ENCODE measurements at places on chromosomes 2 and 18.

- DNase-seq = peak; percentile 19
These were observed 22.0 kb downstream of the SAG start for GRCh38 chr2:233329489-233330135.

GRCh38 chr2:63878486-63878885 is 36.8 kb downstream of the UGP2 start:
- DNase-seq = no peak

DNA sequence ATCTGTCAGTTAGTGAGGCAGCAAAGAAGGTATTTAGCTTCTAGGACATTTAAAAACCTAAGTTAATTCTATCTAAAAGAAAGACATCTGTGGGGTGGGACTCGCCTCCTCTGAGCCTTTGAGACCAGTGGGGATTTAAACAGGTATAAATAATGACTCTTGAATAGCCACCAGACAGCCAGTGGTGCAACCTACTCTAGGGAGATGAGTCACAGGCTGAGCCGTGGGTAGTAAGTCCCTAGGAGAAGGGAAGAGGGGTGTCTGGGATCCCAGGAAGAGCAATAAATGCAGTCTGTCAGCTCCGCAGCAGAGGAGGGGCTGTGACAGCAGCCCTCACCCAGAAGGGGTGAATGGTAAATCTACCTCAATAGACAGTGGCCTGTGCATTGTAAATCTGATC is 43.1 kb upstream of the GALNT3 start:
- no peak for DNase-seq

DNA sequence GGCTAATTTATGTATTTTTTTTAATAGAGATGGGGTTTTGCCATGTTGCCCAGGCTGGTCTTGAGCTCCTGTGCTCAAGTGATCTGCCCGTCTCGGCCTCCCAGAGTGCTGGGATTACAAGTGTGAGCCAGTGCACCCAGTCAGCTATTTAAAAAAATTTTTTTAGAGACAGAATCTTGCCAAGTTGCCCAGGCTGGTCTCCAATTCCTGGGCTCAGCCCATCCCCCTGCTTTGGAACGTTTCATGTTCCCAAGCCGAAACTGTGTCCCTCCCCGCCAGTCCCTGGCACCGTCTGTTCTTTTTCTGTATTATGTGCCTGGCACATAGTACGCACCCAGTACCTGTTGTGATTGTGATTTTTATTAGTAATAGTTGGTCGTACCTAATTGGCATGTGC is 63.1 kb upstream of the MGAT5 start:
- no peak for DNase-seq

GRCh38 chr2:155695505-155695904 is 637.0 kb downstream of the NR4A2 start:
- no peak for DNase-seq

DNA sequence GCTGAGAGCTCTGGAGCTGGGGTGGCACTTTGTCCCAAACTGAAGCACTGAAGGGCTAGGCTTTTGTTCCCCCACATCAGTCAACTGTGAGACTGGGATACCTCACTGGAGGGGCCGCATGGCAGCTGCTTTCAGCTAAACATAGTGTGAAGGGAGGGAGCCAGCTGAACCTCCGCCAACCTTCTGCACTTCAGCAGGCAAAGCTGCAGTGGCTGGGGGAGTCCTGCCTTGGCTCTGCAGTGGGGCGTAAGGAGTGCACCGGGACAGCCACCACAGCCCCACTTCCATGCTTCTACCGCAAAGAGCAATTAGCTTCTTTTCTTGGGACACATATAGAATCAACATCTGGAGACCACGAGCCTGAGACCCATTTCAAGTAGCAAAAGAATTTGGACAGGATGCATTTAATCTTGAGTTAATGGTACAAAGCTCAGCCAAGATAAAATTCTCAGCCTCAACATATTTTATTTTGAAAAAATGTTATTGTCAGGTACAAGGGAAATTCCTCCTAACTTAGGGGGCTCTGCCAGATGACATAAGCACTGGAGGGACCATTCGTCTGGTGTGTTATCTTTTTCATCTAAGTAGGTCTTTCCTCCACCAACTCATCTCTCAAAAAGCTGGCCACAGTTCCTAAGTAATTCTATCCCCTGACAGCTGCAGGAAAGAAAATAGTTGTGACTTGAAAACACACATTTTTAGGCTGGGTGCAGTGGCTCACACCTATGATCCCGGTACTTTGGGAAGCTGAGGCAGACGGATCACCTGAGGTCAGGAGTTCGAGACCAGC is 25.6 kb upstream of the MYCN start:
- DNase-seq = no peak

DNA sequence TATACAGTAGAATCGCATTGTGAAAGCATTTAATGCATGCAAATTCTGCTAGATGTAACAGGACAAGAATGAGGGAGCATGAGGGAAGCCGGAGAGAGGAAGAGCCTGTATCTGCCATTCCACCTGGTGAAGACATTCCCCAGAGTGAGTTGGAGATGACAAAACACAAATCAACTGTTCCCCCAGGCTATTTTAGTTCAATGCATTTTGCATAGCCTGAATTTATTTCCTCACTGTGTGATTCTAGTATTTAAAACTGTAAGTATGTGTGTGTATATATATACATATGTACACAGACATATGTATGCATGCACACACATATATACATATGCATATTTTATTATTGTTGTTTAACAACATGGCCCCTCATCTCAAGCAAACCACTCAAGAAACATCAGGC is 54.7 kb downstream of the CCDC68 start:
- no peak for DNase-seq

DNA sequence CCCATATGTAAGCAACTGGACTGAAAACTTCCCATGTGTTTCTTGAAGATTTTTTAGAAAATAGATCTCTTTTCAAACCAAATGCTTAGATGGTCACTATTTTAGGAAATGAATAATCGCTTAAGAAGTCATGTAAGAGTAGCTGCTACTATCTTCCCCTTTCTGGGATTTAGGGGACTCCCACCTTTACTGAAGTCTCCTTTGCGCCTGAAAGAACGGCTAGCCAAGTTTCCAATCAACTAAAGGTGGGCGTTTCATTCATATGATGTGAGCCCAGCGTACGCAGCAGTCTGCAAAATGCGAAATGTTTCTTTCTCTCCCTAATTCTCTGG is 1.1 kb downstream of the DIPK1C start:
- DNase-seq = no peak

DNA sequence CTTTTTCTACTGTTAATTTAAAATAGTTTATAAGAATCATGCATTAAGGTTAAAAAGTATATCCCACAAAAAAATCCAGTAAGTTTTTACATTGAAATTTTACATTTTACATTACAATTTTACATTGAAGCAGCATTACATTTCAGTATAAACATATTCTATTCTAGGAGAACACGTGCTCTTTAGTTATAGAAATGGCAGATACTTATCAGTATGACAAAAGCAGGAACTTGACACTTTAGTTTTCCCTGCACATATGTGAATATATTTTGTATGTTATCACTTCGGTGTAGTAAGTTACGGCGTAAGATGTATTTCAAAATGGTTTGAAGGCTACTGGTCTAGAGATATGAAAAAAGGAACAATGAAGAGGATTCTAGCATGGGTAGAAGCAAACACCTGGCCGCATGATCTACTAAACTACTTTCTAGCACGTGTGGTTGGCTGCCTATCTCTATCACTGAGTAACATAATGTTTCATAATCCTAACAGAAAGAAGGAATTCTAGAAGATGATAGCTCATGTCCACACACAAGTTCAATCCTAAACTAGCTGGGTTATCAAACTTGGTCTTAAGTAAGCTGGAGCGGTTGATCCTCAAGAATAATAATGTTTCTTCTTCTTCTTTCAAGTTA is 5.4 kb downstream of the IMMT start:
- no peak for DNase-seq

- DNase-seq = no peak
These were observed 24.8 kb downstream of the SH3BP4 start for GRCh38 chr2:234976479-234977227.

- no peak for DNase-seq
These were observed 4.0 kb upstream of the RTN4 start for GRCh38 chr2:55054106-55054875.

- no peak for DNase-seq
These were observed 241.6 kb downstream of the NEDD4L start for GRCh38 chr18:58285449-58286130.

- DNase-seq = no peak
These were observed 110.7 kb downstream of the XRCC5 start for GRCh38 chr2:216219861-216220260.

DNA sequence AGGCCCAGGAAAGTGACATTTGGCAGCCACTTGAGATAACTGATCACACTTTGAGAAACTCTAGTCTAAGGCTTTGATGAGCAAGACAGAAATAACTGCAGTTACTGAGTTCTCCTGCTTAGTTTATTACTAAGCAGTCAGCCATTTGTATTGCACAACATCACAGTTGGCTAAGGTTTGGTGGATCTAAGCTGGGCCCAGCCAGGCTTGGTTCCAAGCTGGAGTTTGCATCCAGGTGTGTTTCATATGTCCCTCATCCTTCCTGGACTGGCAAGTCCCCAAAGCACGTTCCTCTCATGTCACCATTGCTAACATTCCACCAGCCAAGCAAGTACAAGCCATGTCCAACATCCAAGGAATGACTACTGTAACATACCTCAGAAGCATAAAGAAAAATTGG is 71.3 kb upstream of the ZNF532 start:
- DNase-seq = no peak

GRCh38 chr18:27954226-27954625 is 222.7 kb downstream of the CDH2 start:
- DNase-seq = no peak

DNA sequence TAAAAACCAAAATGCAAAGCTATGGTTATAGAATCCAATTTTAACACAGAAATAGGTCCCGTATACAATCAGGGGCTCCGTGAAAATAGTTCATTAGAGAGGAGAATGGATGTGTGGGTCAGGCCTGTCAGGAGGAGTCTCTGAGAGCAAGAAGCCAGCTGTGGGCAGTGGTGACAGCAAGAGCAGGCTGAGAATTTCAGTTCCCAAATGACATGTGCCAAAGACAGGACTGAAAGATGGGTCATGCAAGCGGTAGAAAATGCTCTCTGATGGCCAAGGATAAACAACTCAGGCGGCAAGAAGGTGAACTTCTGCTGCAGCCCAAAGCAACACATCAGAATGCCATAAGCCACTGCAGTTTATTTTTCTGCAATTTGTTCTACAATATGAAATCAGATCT is 100.4 kb downstream of the CCDC141 start:
- DNase-seq = no peak

GRCh38 chr18:48835745-48836170 is 115.0 kb downstream of the SMAD7 start:
- DNase-seq = no peak

DNA sequence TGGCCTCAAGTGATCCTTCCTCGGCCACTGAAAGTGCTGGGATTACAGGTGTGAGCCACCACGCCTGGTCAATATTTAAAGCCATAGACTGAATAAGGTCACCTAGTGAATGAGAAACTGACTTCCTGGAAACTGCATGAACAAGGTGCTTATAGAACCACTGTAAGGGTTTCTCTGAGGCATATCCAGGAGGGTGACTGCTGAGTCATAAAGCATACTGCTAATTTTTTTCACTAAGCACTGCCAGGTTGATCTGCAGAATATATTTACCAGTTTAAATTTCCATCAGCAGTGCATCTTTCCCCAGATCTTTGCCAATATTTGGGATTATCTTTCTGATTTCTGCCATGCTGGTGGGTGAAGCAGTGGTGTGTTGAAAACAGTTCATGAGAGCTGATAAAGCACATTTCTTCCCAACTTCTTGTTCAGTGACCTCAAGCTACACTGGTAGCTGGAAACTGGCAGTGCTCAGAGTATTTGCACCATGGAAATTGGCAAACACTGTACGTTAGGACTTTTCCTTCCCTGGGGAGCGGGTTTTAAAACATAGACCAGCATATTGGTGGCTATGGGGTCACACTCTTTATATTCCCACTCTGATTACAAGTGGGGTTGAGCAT is 4.2 kb upstream of the CLIP4 start:
- no peak for DNase-seq

DNA sequence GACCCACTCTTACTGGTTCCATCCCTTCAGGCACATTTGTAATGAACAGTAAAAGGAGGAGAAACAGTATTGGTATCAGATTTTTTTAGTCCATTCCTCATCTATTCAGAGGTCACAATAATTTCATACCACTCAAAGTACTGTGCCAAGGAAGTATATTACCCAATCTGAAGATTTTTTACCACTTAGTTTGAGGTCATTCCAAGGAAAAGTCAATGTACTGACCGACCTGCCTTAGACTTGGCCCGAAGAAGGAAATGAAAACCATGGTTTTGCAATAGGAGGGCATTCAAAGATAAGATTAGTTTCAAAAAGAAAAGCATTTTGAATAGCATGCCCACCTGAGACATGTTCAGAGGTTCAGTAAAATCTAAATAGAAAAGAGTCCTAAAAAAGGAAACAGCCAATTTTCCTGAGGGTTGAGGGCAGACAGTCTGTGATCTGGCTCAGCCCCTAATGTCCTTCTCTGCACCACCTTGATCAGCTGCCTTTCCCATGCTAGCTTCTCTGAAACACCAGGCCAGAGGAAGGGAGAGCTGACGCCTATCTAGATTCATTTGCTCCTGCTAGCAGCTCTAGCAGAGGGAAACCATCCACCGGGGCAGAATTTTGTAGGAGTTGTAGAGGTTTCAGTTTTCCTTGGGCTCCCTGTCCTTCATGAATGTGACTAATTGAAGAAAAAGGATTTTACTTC is 107.3 kb upstream of the FZD5 start:
- DNase-seq = no peak

GRCh38 chr18:7974200-7974874 is 407.2 kb downstream of the PTPRM start:
- no peak for DNase-seq

DNA sequence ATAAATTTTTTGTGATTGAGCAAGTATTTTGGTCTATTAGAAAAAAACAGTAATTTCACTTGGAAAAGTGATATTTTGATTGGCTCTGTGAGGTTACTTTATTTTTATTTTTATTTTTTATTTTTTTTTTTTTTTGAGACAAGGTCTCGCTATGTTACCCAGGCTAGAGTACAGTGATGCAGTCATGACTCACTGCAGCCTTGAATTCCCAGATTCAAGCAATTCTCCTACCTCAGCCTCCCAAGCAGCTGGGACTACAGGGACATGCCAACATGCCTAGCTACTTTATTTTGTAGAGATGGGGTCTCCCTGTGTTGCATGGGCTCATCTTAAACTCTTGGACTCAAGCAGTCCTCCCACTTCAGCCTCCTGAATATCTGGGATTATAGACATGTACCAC is 60.9 kb upstream of the MGAT5 start:
- DNase-seq = no peak

- DNase-seq = no peak
These were observed 134.0 kb downstream of the CTIF start for GRCh38 chr18:48672671-48673340.

- DNase-seq = no peak
These were observed 89.5 kb downstream of the PTH2R start for GRCh38 chr2:208496129-208496528.

DNA sequence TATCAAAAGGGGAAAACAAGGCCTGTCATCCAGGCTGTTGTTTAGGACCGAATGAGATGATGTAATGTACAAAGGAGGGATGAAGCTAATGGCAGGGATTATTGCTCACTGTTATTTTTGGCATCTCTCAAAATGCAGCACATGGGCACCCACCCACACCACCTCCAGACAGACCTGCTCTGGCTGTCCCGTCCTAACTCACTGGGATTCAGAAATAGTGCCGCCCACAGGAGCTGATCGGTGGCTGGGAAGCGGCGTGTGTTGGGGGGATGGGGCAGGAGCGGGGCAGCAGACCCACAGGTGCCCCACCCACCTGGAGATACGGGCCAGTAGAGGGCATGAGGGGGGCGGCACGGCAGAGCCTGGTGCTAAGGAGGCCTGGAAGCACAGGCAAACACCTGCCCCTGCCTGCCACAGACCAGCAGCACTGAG is 52.2 kb downstream of the CRACDL start:
- DNase-seq = no peak

- no peak for DNase-seq
These were observed 1.3 kb upstream of the BZW1 start for GRCh38 chr2:200810252-200810997.
